Effector CD4-positive, alpha-beta T cell (primary cell): ENCODE measurements at places on chromosomes 1 and 21.
A peak's percentile ranks its signal among the peaks of the same experiment; 100 is the strongest.

DNA sequence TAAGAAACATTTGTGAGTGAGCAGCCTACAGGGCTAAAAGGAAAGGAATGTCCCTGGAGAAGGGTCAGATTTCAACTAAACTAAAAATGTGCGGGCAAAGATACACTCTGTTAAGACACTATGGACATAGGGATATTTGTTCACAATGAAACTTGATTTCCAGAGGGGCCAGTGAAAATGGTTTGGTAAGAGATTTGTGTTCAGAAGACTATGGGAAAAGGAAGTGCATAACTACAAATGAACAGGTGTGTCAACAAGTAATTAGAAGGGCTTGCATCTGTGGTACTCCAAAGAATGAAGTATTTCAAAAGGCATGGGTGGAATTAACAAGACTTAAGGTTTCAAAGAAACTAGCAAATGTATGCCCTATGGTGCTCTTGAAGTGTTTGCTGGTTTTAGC is 60.4 kb downstream of the NME7 start:
- no peak for DNase-seq

DNA sequence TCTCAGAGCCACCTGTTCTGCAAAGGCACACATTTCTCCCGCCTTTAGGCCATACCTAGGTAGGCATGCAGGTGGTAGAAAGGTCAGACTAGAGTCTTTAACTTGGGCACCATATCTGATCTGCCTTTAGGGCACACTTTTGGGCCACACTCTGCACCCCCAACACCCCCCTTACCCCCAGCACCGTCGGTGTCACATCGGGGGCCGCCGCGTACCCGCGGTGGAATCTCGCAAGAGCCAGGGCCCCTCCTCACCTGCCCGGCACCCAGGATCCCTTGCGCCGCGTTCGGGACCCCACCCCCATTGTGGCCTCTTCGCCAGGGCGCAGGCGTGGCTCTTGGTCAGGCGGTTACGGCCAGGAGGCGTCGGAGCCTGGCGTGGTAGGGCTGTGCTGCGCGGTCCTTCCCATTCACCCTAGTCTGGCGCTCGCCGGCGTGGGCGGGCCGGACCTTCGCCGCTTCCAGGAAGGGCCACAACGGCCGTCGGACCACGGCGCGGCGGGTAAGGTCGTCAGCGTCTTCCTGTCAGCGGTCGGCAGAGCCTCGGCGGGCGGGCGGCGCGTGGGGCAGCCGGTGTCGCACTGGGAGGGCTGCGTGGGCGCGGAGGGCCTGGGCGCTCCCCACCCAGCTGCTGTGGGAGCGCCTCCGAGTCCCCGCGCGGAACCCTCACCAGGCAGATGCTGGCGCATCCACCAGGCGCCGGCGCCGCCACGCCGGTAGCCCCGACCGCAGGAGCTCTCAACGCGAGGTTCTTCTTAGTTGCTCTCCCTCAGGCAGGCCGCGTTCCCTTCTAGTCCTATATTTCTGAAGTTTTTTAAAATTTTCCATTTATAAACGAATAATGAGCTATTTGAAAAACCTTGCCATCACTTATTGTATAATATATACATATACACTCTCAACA is at the start of gene DNAH14:
Gene DNAH14 (plus strand): TSS at position 341 of the 903 bp plus-strand sequence. CDS start 23,028 bp downstream, outside the sequence.
- no peak for DNase-seq

- DNase-seq, result no peak
These were observed 11.2 kb upstream of the VWA5B1 start for GRCh38 chr1:20279509-20279908.

- no peak for DNase-seq
These were observed 1.6 kb upstream of the DNMT3L start for GRCh38 chr21:44263221-44263760.

DNA sequence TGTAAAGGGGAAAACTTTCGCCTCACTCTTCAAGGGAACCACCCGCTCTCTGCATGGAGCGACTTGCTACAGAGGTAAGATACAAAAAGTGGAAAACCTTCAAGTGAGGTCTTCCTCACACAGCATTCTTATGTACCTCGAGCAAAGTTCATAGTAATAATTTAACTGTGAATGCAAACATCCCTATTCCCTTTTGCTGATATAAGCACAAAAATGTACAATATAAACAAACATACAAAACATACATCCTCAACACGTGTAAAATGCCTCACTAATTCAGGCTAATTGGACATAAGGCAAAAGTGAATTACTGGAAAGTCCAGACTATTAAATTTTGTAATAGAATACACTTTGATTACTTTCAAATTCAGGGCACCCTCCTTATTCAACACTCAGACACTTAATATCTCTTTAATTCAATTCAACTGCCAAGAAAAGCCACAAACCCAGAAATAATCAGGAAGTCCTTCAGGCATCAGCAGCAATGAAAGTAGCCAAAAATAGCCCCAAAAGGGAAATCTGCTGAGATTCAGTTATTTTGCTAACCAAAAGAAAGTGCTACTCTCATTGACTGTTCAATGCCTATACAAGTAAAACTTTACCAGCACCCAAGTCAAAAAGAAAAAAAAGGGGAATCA is 15.2 kb upstream of the LMX1A start:
- no peak for DNase-seq

- no peak for DNase-seq
These were observed 104.8 kb downstream of the CSMD2 start for GRCh38 chr1:34060187-34060730.

DNA sequence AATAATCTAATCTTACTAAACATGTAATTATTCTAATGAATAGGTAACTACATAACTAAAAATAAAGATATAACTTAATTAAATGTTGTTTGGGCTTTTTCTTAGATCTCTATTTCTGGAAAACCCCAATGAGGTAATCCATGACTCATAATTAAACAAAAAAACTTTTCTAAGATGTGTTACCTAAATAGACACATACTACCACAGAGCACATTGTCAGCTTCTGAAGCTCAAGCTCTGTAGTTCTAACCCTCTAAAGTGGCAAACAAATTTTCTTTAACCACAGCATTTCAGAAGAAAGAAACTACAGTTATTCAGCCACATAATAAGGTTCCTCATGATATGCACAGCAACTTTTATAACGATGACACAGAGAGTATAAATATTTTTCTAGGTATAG is 4.2 kb downstream of the OR6K3 start:
- DNase-seq, result no peak

GRCh38 chr1:74426208-74426937 is 86.0 kb downstream of the LRRC53 start:
- no peak for DNase-seq

DNA sequence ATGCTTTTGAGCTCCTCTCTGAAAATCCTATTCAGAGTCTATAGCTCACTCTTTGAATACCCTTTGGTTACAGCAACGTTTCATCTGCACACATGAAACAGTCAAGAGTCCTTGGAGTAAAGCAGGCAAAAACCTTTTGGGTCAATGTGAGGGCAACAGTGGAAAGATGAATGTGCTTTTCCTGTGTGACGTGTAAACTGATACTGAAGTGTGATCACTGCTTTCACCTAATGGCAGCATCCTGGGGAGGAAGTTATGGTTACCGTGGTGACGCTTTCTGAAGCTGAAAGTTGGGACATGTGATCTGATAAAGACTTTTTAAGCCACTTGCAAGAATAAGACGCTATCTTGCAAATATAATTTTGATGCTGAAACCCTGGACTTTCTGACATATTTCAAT is 160.0 kb downstream of the SEC16B start:
- DNase-seq, result no peak

DNA sequence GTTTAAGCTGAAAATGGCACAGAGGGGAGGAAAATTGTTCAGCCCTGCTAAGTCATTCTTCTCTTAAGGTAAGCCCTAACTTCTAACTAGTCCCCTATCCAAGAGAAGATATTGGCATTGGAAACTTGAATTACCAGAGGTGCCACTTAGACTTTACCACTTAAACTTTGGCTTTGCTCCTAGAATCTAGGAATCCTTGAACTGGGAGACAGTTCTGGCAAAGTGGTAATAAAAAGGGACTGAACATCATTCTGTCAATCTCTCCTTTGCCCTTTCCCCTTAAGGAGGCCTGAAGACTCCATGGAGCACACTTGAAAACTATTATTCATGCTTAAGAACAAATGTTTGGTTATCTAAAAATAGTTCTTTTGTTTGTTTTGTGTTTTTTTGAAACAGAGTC is 8.4 kb downstream of the ATP1A4 start:
- no peak for DNase-seq

DNA sequence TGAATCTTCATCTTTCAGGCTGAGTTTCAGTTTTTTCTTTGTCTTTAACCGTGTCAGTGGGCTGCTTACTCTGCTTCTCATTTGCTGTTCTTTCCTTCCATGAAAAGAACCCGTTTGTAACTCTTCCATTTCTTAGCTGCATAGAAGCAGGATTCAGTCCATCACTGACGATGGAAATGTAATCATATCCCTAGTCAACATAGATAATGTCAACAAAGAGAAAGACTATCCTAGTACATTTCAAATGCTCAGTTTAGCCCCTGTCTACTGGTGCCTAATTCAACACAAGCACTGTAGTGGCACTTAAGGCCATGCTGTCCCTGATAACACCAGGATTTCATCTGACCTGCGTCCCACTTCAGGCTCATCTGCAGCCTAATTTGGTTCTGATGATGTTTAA is 376 bp downstream of the GBP1 start:
- DNase-seq, result no peak

DNA sequence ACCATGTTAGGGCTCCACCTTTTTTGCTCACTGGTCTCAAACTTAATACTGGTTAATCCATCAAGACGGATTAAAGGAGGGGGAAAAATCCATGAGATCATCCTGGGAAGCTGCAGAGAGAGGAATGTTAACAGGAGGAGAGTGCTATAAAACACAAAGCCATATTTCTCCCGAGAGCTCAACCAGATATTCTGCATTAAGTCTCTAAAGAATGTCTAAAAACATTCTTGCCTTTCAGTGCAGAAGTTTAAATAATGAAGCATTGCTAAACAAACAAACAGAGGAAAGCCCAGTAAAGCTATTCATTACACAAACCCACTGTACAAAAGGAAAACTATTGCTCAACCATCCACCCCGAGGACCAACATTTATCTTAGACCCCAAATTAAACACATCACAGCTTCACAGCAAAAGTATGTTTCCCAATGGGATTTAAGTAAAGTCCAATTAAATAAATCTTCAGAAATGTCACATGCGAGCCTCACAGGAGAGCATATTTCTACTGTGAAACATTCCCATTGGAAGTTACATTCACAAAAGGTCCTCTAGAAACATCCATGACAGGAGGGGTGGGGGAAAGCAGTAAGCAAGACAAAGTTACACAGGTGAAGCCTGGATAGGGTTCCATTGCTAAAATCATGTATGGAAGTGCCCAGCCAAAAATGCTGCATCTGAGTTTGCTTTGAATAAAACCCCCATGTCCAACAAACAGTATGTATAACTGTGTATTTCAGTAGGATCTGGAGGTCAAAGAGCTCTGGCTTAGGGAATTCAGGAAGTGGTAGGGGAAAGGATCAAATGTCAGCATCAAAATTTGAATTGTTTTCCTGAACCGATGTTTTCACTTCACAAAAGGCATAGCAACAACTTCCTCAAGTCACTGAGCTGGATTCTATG is 23.3 kb downstream of the DUSP10 start:
- no peak for DNase-seq

DNA sequence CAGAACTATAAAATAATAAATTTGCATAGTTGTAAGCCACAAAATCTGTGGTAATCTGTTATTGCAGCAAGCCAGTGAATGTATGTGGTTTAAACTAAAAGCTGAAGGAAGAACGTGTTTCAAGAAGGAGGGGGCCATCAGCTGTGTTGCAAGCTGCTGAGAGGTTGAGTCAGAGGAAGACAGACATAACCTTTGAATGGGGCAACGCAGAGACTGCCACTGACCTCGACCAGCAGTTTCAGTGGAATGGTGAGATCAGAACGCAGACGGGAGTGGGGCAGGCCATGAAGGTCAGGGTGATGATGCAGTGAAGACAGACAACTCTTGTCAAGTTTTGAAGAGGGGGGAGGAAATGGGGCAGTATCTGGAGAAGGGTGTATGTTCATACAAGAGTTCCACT is 23.2 kb upstream of the QSOX1 start:
- no peak for DNase-seq

DNA sequence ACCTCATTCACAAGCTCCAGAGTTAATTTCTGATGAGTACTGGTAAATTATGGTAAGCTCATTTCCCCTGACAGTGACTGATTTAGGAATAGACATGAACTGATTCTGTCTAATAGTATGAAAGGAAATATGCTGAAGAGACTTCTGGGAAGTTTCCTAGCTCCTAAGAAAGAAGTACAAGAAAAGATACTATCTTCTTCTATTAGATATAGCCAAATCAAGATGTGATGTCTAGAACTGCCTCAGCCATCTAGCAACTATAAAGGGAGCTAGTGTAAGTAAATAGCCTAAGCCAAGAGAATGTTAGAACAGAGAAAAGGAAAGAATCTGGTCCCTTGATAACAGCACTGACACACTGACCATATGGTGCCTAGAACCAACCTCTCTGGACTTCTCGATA is 10.7 kb upstream of the PHTF1 start:
- no peak for DNase-seq

DNA sequence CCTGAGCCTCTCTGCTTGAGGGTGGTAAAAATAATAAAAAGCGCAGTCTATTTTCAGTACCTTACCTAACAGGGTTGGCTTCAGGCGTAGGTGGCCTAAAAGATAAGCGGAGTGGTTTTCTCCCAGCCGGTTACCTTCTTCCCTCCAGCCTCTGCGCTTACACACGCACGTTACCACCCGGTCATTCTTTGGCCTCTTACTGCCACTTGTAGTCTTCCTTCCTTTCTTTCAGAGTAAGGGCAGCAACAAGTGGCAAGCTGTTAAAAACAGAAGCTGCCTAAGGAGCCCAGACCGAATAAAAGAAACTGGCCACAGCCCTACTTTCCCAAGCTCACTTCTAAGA is 35.4 kb downstream of the CLCA1 start:
- DNase-seq, result no peak

DNA sequence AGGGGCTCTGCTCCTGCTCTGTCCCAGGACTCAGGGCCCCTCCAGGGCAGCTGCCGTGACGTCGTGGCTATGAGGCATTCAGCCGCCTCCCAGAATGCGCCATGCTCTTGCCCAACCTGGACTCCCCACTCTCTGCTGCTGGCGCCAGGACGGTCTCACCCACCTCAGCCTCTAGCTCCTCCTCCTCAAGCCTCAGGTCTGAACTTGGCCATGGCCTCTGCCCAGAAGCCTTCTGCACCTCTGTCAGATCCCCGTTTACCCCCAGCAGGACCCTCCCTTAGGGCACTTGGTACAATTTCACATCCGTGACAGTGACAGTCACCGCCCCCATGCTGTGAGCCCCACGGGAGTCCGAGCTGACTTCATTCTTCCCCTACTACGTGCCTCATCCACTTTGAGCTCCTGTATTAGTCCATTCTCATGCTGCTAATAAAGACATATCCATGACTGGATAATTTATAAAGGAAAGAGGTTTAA is 4.9 kb downstream of the CSTB start:
- no peak for DNase-seq

DNA sequence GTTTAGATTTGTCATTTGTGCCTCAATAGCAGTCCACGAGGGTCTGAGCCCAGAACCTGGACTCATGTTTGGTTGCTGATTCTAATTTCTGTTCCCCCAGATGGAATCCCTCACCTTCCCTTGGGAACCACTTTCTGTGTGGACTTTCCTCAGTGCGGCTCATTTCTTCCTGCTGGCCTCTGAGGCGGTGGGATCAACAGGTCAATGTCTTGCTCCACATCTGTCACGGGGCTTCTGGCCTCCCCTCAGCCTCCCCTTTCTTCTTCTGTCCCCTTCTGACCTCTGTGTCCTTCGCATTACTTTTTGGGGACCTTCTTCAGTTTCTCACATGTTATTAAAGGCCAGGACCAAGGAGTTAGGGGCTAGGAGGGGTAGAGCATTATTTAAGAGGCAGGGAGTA is 49.2 kb upstream of the PRELP start:
- DNase-seq, result no peak

- no peak for DNase-seq
These were observed 85.6 kb downstream of the PAX7 start for GRCh38 chr1:18716112-18716784.

GRCh38 chr1:156860628-156861423 is at the start of gene NTRK1:
NTRK1 (plus strand) TSS chr1:156860865; CDS start chr1:156860935, 70 bp downstream.
- DNase-seq, result peak; percentile 31
